ENCODE measurements at places on chromosomes 7 and 10.

GRCh38 chr10:61187601-61188000 is 243.6 kb upstream of the RHOBTB1 start:
- DNase-seq, result no peak

DNA sequence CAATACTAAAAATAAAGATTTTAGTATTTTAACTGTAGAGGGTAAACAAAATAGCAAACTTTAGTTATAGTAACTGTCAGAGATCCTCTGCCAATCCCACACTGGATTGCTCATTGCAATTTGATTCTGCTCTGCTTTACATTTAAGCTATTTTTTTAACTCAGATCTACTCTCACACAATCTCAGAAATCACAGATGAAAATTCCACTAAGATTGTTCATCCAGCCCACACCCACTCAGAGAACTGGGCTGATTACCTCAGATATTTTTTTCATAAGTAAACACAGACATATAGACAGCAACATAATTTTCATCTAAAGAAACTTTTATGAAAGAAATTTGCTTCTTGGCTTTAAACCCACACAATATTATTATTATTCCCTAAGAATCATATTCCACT is 7.0 kb downstream of the OSBPL3 start:
- no peak for DNase-seq

DNA sequence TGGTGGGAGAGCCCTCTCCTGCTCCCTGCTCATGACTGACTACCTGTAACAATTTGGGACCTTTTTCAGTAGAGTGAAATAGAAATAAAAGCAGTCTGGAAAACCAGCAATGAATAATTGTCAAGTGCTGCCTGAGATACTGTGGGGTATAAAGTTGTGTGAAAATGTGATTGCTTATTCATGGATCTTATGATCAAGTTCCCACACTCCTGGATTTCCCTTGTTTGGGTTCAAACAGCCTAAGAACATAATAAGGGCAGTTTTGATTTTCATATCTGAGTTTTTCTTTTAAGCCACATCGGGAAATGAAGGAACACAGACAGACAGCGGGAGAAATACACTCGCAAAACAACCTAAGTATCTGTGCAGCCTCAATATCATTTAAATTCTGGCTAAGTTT is 52.9 kb downstream of the CALD1 start:
- no peak for DNase-seq

DNA sequence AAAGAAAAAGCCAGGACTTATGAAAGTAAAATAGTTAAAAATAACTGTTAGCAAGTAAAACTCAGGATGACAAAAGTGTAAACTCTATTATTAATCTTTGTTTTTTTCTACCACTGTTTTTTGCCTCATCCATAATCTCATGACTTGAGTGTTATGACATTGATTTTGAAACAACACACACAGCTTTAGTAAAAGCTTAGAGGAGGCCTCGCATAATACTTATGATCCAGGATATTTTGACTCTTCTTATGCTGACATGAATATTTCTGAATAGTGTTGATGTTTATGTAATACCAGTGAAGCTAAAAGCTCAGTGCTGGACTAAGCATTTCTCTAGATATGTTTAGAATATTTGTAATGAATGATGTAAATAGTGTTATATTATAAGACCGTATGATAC is 10.5 kb downstream of the KAT6B start:
- no peak for DNase-seq

GRCh38 chr10:128191847-128192246 is 65.6 kb upstream of the MKI67 start:
- DNase-seq, result no peak

- DNase-seq, result no peak
Measured at GRCh38 chr7:120043250-120043649, 229.7 kb upstream of the KCND2 start.
